Renal pelvis (tissue), 12 donors: ENCODE measurements at places on chromosomes 11 and 22. TPM values are rescaled to one million over a fixed set of nuclear protein-coding genes. Genes with fewer than 3 reads are reported as not detected.
A peak's percentile ranks its signal among the peaks of the same experiment; 100 is the strongest.

MS4A15 gene
- not detected for polyA plus RNA-seq

RNF141 gene
- polyA plus RNA-seq, result 32.8 TPM

ROBO4 gene
- 19.3 TPM for polyA plus RNA-seq

ELMOD1 gene
- polyA plus RNA-seq, result 0.36 TPM

OR51D1 gene
- not detected for polyA plus RNA-seq

PRG3 gene
- polyA plus RNA-seq, result 0.77 TPM

ZBTB16 gene
- 1.3 TPM for polyA plus RNA-seq

APOL5 gene
- polyA plus RNA-seq, result not detected

NECTIN1 gene
- polyA plus RNA-seq, result 48.6 TPM

- no peak for DNase-seq
Observed at GRCh38 chr22:43239193-43239780, 52.4 kb upstream of the TTLL12 start.

- peak; percentile 70 for DNase-seq
Observed at GRCh38 chr11:9757809-9758636, 94.1 kb downstream of the SWAP70 start.

DNA sequence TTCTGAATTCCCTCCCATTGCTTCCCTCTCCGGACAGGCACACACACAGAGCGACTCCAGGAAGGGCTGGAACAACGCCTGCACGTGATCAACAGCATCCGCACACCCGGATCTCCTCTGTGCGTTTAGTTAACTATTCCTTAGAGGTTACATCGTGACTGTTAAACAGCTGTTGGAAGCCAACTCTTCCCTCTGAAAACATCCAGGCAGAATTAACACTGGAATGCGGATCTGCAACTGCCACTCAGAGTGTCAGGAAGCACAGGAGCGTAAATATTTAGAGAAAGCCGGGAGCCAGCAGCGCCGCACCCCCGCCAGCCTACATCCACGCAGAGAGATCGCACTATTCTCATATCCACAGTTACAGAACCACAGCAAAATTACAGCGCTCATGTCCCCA lies 46.2 kb downstream of the SHANK2 start:
- DNase-seq, result peak; percentile 56

DNA sequence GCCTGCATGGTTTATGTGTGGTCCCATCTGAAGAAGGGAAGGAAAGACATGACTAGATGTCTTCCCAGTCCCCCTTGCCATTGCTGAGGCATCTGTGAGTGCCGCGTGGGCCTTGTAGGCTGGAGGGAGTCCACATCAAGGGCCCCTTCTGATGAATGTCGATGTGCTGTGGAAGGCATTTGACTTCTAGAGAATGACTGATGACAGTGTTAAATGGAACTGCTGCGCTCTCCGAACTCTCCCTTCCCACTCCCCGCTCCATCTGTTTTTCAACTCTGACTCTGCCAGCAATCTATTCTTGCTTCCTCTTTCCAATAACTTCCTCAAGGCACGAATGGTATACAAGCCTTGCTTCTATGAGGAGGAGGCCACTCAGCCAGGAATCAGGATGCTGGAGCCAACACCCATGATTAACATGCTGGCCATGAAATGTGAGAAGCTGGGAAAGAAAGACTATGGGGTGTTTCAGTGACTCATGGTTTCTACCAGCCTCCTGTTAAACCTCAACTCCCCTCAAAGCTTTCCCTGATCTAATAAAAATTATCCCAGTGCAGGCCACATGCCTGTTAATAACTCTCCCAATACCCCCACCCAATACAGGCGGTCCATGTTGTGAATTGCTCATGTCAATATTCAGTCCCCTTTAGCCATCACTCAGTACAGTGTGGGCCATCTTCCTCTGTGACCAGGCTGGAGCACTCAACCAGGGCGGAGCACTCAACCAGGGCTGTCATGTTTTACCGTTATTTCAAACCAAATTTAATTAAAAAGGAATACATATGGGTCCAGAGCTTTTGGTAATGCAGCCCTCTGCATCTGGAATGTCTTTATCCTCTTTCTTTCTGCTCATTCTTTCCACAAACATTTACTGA lies 46.4 kb upstream of the TBCEL start:
- no peak for DNase-seq

DNA sequence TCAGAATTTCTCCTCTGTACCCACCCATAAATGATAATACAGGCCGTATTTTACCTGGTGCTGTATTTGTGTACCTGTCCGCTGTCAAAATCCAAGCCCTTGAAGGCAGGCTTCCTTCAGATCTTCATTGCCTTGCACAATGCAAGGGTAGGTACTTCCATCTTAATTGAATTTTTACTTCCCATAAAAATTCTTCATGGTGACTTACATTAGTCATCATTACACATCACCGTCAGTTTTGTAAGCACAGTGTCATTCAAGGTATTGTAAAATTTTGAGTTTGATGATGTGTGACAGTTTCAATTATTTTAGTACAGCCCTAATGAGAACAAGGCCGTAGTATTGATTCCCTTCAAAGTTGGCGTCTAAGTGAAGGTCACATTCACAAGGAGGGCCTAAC lies 770 bp upstream of the TSG101 start:
- no peak for DNase-seq

DNA sequence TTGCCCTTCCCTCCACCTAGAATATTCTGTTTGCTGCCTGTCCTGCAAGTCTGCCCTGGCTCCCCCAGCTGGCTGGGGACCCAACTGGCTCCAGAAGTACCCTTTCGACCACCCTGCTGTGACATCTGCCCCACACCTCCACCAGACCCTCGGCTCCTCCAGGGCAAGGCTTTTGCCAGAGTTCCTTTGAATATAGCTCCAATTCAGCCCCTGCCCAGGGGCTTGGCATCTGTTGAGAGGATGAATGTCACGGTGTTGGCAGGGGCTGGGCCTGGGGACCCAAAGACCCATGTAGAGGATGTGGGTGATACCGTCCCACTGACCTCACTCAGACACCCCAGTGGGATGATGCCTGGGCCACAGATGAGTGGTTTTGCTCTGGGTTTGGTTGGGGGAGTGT lies 4.0 kb downstream of the NLRP6 start:
- no peak for DNase-seq

- DNase-seq, result no peak
Observed at GRCh38 chr22:27075891-27076290, 418.5 kb downstream of the MIAT start.

DNA sequence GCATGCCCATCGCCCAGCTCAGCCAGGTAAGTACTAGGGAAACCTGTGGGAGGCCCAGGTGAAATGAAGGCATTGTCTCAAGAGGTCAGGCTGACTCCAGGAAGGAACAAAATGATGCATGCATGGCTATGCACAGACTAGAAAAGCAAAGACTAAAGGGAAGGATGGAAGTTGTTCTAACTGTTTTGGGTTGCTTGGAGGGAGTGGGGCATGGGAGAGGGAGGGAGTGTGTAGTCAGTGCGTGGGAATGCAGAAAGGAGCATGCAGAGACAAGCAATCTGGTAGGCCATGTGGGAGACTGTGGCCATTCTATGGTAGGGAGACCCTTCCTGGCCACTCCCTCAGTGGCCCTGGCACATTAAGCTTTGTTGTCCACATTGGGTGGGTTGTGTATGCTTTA lies 2.9 kb downstream of the MICAL3 start:
- DNase-seq, result no peak

DNA sequence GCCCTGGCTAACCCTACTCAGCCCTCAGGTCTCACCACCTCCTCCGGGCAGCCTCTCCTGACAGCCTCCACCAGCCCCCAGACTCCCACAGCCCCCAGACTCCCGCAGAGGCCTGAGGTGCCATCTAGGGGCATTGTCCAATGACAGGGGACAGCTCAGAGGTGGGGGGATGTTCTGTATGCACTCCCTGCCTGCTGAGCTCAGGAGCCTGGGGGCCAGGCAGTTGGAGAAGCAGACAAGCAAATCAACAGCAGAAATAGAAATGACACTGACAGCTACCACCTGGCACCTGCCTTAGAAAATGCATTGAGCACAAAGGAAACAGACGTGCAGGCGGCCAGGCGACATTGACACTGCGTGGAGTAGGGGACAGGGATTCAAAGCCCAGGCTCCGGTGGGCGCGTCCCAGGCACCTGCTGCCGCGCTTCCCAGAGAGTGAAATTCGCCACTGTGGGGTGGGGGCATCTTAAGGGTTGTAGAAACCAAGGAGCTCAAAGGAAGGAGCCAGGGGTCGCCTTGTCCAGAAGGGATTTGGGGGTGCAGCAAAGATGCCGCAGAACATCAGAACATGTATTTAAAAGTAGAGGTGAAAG lies 22.5 kb upstream of the WNT7B start:
- no peak for DNase-seq

GRCh38 chr11:108019870-108020540 lies 11.3 kb downstream of the CUL5 start:
- no peak for DNase-seq

DNA sequence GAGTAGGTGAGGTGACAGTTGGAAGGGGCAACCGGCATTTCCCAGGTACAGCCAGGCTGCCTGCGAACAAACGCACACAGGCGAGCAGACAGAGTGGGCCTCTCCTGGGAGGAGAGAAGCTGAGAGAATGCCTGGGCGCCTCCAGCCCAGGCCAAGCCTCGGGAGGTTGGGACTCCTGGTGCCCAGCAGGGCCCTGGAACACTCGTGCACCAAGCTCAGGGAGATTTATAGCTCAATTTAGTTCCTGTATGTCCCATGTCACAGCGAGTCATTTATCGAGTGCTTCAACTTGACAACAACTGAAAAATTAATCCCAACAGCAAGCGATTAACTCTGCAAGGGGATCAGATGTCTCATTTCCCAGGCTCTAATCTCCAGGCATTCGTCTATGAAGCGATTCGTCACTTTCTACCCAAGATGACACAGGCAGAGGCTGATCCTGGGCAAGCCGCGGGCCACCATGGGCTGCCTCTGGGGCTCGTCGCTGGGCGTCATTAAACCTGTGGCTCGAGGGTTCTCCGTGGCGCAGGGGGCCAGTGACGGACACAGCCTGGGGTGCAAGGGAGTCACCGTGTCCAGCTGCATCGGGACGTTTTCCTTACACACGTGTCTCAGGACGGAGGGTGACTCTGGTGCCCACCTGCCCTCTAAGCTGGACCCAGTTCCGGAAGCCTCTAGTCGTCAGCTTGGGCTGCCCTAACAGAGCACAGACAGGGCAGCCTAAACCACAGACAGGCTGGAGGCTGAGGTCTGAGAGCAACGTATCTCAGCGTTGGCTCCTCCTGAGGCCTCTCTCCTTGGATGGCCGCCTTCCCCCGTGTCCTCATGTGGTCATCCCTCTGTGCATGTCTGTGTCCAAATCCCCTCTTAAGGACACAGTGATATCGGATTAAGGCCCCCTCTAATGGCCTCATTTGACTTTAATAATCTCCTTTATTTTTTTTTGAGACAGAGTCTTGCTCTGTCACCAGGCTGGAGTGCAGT lies 154.1 kb downstream of the CTTN start:
- DNase-seq, result peak; percentile 43

- DNase-seq, result peak; percentile 42
Observed at GRCh38 chr11:17821648-17822400, 87.2 kb downstream of the KCNC1 start.

DNA sequence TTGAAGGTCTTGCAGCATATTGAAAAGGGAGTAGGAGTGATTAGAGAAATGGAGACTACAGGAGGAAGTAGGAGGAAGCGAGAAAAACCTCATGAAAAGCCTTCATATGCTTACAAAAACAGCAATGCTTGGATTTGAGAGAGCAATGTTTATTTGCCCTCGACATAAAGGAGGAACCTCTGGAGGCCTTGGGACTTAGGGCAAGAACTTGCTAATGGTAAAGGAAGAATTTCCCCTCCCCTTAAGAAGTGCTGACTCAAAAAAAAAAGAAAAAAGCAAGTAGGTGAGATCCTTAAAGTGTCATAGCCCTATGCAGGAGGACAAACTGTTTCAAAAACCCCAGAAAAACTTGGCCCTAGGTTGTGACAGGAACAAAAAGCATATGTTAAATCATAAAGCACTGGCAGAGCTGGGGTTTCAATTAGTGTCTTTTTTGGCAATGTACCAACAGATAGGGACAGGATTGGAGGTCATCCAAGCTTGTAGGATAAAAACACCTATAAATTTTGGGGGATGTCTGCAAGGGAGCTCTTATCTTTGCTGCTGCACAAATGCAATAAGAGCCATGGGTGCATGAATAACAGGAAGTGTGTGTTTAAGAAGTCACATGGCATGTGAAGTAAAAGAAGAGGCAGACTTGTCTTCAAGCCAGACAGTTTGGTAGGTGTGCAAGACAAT lies 4.9 kb downstream of the GLYAT start:
- no peak for DNase-seq

GRCh38 chr11:61108847-61109585 lies 6.7 kb downstream of the CD5 start:
- DNase-seq, result no peak

DNA sequence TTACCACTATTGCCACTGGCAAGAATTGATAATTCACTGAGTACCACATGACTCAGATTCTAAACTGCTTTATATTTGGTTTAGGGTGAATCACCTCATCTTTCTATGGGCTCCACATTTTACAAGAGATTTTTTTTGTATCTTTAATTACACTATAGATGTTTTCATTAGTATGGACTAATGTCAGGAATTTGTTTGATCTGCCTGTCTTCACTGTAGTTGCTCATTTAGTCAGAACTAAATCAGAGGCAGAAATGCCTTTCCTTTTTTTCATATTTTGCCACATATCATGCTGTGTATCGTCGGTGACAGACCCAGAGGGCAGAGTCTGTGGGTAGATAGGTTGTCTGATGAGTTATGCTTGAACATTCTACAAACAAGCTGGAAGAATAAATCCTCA lies 524.1 kb downstream of the METTL15 start:
- DNase-seq, result no peak

- DNase-seq, result no peak
Observed at GRCh38 chr11:111086058-111086457, 159.5 kb upstream of the POU2AF2 start.

DNA sequence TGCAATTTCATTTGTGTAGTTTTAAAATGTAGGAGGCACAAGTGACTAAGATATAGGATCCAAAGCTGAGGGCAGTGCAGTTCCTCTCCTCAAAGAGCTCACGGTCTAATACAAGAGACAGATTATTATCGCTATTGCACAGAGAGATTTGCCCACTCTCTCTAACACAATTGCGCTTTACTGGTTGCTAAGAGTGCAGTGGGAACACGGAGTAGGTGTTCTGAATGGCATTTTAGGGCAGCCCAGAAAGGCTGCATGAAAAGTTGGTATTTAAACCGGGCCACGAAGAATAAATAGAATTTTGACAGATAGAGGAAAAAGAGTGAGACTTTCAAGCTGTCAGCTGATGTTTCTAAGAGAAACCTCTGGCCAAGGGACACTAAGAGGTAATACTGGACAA lies 79.5 kb downstream of the BLID start:
- DNase-seq, result no peak

GRCh38 chr11:107263844-107264563 lies 193.6 kb downstream of the CWF19L2 start:
- DNase-seq, result no peak

- DNase-seq, result no peak
Observed at GRCh38 chr11:113690619-113691569, 15.2 kb downstream of the TMPRSS5 start.

GRCh38 chr22:33869946-33870345 lies 50.3 kb downstream of the LARGE1 start:
- no peak for DNase-seq

DNA sequence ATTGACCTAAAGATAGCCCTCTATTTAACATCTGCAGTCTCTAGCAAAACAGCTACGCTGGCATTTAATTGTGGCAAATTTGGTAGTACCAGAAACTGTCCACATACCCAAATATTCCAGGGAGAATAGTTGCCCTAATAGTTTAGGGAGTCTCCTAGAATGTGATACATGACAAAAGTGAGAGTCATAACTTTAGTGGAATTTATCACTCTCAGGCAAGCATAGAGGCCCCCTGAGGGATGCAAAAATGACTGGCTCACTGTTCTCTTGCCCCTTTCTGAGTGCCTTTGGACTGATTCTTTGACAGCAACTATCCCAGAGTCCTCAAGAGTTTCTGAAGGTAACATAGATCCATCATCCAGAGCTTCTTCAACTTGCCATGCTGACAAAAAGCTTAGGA lies 2.3 kb upstream of the OR51B4 start:
- no peak for DNase-seq
